ENCODE measurements at places on chromosomes 3 and 15. TPM values are rescaled to one million over a fixed set of nuclear protein-coding genes. Genes with fewer than 3 reads are reported as not detected.

CCR4 gene
- not detected for polyA plus RNA-seq

MESP1 gene
- polyA plus RNA-seq, result not detected

GPR149 gene
- polyA plus RNA-seq, result not detected

PAQR5 gene
- 0.38 TPM for polyA plus RNA-seq

NCEH1 gene
- polyA plus RNA-seq, result 2.3 TPM
